Activated T-helper 9 cell treated with anti-CD3 and anti-CD28 coated beads, Interleukin-2, amount 50 U/mL, for 16 hours (primary cell): ENCODE measurements at places on chromosomes 7 and 10.

- no peak for DNase-seq
These were observed 615.9 kb upstream of the FOXK1 start for GRCh38 chr7:4066206-4066605.

DNA sequence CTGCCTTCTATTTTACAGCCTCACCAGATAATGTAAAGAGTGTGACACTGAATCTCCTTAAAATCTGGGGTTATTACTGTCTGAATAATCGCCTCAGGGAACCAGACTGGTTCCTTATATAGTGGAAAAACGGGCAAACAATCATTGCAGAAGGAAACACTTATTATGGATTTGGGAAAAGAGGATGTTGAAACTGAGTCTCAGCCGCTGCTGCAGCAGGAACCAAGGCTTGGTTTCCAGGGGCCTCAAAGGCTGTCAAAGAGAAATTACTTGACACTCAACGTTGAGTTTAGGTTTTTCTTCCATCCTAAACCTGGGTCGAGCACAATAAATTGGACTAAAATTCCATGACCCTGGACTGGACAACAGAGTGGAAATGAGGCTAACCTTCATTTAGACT is 103.8 kb upstream of the AHR start:
- DNase-seq: no peak

- no peak for DNase-seq
These were observed 53.1 kb upstream of the TM9SF3 start for GRCh38 chr10:96639899-96640298.

GRCh38 chr7:139153832-139154231 is 44.3 kb upstream of the ZC3HAV1 start:
- DNase-seq: no peak

GRCh38 chr10:88386821-88387773 is 196.0 kb downstream of the RNLS start:
- no peak for DNase-seq

DNA sequence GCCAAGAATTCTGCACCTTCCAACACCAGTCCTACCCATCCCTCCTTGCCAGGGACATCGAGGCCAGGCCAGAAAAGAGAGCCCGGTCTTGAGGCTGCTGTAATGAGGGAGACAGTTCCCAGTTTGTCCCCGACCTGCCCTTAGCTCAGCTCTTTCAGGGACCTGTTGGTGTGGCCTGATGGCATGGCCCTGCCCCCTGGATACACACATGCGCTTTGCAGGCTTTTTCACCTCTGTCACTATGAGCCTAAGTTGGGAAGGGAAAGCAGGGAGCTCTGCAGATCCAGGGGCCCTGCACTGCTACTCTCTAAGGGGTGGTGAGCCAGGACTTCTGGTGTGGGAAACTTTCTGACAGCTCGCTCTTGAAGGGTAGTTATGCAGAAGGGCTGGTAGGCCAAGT is 2.1 kb downstream of the SCD start:
- DNase-seq: no peak

GRCh38 chr7:106767498-106768323 is 97.4 kb upstream of the PIK3CG start:
- DNase-seq: no peak

GRCh38 chr10:131258256-131258655 is 53.3 kb downstream of the TCERG1L start:
- no peak for DNase-seq

DNA sequence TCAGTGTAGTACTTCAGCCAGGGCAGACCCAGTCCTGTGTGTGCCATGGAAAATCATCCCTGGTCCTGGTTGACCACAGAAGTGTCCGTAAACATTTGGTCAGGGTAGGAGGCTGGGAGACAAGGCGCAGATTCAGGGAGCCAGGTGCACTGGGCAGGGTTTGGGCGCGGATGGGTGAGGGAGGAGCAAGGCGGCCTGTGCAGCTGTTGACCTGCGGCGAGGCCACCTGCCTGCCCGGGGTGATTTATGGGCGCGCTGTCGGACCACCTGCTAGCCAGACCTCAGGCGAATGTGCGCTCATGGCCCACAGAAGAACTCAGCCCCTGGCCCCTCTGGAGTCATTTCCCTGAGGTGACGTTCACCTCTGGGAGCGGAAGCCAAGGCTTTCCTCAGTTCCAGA is 6.6 kb downstream of the SFRP5 start:
- no peak for DNase-seq

GRCh38 chr10:52424341-52424740 is 110.3 kb downstream of the DKK1 start:
- no peak for DNase-seq

GRCh38 chr10:30013757-30014156 is 45.6 kb downstream of the JCAD start:
- no peak for DNase-seq

GRCh38 chr7:86768394-86768793 is 124.7 kb downstream of the GRM3 start:
- DNase-seq: no peak
